ENCODE measurements at places on chromosomes 6 and 20.

DNA sequence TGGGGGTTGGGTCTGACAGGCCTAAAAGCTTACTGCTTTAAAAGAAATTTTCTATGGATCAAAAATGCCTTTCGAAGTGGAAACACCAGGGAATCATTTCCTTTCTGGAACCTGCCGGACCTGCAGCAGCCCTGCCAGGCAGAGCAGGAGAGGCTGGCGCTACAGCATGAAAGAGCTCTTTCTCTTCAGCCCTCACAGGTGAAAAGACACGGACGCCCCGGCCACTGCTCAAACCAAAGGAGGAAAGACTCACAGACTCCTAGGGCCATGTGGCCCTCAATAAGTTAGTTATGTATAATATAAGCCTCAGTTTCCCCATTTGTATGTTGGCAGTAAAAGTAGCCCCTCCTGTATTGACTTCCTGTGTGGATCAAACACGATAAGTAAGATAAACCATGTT lies 8.3 kb downstream of the SCML4 start:
- DNase-seq: no peak

DNA sequence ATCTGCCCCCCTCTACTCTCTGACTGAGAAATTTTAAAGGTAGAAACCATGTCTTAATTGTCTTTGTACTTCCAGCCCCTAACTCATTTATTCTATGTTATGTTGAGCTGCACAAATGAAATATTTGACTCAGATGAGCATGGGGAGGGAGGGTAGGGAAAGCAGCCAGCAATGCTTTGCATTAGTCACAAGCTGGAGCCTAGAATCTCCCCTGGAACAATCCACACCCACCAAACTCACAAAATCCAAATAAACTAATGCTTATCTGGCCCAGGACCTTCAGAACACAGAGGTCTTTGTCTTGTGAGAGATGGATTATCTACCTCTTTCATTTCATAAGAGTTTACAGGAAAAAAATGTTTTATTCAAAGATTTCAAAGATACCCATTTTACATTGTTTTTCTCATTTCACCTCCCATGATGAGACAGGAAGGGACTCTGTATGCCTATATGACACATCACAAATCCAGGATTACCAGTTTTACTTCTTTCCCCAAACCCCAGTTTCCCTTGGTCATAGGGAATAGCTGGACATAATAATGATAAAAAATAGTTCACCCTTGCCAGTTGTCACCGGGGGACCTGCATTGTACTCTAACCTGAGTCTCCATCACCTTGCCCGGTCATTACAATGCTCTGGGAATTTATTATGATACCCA lies 466.9 kb downstream of the KIF16B start:
- no peak for DNase-seq

DNA sequence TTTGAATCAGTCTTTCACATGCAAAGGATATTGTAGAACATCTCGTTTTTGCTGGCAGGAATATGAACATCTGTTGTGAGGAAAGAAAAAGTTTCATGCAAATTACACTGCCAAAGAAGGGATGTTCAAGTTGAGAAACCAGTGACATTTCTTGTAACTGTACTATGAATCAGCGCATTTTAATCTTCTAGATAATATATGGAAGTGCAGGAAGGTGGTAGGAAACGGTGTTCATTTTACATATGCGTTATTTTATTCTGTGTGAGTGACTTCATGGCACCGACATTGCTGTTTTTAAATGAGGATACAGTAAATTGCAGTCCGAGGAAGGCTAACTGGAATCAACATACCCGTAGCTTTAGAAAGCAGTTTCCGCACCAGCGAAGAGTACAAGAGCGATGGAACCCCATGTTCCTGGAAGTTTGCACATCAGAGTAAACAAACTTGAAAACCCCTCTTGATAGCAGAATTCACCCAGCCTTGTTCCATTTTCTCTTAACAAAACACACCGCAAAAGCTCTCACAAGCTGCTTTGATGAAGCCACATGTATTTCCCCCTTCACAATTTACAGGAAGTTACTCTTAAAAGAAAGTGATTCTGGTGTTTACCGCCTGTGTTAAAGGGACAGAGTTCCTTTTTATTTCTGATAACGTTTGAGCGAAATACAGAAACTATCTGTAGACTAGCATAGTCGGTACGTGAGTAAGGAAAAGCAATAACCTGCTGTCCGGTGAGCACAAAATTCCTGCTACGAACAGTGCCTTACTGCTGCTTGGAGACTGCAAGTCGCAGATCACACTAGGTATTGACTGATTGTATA lies 11.5 kb downstream of the PRDM1 start:
- no peak for DNase-seq

DNA sequence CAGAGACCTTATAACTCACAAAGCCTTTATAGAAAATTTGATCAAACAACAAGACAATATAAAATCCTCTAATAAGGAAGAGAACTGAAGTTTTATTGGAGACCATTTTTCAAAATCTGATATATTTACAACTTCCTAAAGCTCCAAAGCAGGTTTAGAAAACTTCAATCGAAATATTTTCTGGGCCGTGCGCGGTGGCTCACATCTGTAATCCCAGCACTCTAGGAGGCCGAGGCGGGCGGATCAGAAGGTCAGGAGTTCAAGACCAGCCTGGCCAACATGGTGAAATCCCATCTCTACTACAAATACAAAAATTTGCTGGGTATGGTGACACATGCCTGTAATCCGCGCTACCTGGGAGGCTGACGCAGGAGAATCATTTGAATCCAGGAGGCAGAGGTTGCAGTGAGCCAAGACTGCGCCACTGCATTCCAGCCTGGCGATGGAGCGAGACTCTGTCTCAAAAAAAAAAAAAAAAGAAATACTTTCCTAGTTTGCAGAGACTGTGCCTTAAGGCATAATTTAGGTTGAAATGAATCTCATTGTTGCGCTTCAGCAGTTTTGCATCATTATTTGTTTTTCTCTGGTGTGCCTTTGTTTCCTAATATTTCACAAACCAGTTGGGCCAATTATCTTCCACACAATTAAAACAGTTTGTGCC lies 60.6 kb upstream of the ASIP start:
- no peak for DNase-seq

DNA sequence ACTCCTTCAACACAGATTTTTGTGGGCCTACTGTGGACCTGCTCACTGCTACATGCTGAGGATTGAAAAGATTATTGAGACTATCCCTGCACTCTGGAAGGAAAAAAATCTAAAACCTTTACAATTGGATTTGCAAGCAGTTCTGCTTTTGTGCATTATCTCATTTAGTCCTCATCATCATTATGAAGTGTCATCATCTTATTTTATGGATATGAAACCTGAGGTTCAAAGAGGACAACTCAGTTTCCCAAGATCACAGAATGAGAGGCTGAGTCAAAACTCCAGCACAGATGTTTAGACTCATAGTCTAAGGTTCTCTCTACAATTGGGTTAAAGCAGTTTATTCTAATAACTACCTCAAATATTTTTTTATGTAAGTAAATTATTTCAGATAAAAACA lies 160.2 kb upstream of the MARCKS start:
- no peak for DNase-seq

GRCh38 chr6:52304983-52305390 lies 20.4 kb upstream of the MCM3 start:
- no peak for DNase-seq

- no peak for DNase-seq
These were observed 7.7 kb downstream of the ZNFX1 start for GRCh38 chr20:49270177-49270576.

DNA sequence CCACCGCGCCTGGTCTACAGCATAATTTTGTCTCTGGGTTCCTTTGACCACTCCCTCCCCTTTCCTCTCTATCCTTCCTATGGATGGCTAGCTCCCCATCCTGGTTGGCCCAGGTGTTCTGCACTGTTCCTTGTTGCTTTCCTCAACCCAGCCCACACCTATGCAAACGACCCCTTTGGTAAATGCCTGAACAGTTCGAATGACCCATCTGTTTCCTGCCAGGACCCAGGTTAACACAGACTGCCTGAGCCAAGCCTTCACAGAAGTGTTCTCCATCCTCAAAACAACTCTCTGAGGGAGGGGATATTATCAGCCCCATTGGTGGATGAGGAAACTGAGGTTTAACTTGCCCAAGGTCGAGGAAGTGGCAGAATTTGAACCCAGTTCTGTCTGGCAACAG lies 44.8 kb upstream of the CCDC167 start:
- no peak for DNase-seq

- DNase-seq: no peak
These were observed 56.9 kb downstream of the JPH2 start for GRCh38 chr20:44129911-44130718.

DNA sequence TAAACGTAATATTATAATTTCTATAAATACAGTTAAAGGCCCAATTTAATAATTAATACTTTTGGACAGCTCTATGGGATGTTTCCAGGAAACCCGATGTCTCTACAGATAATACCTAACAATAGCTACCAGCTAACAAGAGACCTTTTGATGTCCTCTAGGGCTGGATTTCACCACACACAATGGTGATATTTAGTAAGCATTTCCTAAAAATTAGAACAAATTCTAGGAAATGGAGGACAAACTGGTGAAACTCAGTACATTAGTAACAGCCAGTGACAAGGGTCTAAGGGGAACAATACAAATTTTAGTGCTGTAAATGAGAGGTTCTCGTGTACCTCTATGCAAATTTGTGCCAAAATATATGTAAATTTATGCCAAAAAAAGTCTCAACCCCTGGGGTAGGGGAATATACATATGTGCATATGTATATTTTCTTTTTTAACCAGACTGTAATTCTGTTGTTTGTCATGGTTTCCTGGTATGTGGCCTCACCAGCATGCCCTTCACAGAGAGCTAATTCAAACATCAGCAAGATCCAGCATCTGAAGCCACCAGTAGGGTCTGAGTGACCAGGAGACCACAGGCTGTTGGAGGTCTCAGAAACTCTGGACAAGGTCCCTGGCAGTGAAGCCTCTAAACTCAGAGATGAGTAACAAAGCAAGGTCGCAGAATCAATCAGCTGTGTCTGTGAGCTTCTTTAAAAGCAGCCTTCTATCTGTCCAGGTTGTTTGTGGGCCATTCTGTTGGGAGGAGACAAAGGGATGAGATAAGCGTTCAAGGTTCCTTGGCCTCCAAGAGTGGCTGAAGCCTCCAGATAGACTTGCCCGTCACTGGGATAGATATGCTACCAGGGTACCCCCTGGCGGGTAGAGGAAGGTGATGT lies 235.1 kb upstream of the RREB1 start:
- DNase-seq: no peak

DNA sequence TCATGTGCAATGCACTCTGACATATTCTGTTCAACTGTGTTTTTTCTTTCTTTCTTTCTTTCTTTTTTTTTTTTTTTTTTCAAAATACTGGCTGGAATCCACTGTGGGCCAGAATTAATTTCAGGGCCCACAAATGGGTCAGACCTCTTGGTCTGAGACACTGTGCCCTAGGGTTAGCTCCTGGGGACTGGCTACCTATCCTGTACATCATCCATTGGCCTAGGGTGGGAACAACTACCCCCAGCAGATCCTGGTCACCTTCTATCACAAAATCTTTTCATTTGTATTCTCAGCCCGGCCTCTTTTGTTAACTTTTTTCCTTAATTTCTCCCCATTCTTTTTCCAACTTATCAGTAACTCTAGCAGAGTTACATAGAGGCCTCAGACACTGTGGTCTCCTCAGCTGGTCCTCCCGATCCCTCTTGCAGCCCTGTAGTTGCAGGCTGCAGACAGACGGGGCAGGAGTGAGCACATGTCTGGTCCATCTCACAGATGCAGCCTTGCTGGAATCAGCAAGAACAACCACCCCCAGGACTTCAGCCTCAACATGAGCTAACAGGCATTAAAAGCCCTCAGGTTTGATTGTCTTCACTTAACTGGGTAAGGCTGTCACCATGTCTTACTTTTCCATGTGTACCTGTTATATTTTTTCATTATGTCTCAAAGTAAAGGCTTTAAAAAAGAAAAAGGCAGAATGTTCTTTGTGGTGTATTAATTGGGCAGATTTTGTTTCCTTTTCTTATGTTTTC lies 41.3 kb downstream of the TXLNB start:
- peak; percentile 54 for DNase-seq

DNA sequence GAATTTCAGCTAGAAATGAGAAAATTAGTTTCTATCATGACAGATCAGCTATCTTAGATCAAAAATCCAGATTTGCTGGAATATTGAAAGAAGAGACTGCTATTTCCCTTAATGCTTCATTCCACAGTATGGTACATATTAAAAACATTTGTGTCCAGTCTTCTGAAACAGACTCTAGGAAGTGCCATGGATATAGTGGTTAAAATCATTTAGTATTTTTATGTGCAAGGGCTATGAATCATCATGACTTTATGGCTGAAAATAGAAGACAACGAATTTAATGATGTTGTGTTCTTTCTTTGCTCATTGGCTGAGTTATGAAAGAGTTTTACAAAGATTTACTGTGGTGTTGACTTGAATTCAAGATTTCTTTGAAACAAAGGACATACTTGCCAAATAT lies 146.6 kb downstream of the ANKRD60 start:
- no peak for DNase-seq

- no peak for DNase-seq
These were observed 150.5 kb downstream of the UNC5CL start for GRCh38 chr6:40888456-40888990.

DNA sequence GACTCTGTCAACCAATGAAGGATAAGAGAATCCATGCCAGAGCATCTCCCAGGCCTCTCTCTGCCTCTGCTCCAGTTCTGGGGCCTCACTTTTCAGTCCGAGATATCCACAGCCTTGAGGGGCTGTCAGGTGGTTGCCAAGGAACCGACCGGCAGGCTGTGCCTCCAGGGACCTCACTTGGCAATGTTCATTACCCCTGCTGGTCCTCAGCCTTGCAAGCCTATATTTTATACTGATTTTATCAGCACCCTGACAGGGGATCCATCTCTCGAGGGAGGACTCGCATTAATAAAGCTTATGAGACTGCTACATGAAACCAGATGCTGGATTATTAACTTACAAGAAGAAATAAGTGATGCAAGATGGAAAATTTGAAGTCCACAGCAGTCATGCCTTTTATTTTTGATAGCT lies 39.9 kb downstream of the TMC2 start:
- DNase-seq: no peak

GRCh38 chr6:167424060-167424673 lies 99.3 kb downstream of the TTLL2 start:
- DNase-seq: no peak

DNA sequence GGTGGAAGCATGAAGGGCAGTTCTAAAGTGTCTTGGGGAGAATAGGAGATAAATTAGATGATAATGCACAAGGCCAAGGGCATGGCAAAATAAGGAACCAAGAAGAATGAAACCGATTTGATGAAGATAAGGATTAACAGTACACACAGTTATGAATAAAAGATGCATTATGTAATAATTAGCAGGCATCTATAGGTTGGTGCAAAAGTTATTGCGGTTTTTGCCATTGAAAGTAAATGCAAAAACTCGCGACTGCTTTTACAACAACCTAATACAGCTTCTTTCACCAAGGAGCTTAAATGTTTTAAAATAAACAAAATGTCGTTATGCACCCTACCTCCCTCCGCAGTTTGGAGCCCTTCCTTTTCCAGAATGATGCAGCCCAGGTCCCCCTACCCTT lies 29.0 kb downstream of the MAS1 start:
- no peak for DNase-seq
